Trophoblast cell (in vitro differentiated cells and primary cell): ENCODE measurements at places on chromosomes 4 and X.

- H3K36me3 ChIP-seq: no peaks in the 10 kb centered on the region
- no peaks in the 10 kb centered on the region for H3K27me3 ChIP-seq
- peaks cover 2% of the 10 kb centered on the region for H3K4me1 ChIP-seq
- H3K27ac ChIP-seq: no peak overlapping the region
- no peak for DNase-seq
Measured at GRCh38 chr4:165204462-165204830, 2.9 kb upstream of the KLHL2 start.

DNA sequence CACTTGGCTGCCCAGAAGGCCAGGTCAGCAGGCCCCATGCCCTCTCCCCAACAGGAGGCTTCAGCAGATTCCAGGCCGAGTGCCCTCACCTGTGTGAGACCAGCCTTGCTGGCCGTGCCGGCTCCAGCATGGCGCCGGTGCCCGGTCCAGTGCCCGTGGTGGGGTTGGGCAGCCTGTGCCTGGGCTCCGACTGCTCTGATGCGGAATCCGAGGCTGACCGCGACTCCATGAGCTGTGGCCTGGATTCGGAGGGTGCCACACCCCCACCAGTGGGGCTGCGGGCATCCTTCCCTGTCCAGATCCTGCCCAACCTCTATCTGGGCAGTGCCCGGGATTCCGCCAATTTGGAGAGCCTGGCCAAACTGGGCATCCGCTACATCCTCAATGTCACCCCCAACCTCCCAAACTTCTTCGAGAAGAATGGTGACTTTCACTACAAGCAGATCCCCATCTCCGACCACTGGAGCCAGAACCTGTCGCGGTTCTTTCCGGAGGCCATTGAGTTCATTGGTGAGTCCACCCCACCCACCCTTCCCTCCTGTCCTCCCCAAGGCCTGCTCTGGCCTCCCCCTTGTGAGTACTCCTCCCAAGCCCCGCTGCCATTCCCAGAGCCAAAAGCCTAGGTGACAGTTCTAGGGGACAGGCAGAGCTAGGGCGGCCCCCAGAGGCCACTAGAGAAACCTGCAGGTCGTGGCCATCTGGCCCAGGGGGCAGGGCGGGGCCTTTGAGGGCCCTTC, 2.3 kb downstream of the DUSP9 start:
- H3K27ac ChIP-seq: no peak overlapping the region
- peaks cover 34% of the 10 kb centered on the region for H3K27me3 ChIP-seq
- peaks cover 5% of the 10 kb centered on the region for H3K4me1 ChIP-seq
- H3K36me3 ChIP-seq: no peaks in the 10 kb centered on the region
- peak; percentile 57 for DNase-seq

DNA sequence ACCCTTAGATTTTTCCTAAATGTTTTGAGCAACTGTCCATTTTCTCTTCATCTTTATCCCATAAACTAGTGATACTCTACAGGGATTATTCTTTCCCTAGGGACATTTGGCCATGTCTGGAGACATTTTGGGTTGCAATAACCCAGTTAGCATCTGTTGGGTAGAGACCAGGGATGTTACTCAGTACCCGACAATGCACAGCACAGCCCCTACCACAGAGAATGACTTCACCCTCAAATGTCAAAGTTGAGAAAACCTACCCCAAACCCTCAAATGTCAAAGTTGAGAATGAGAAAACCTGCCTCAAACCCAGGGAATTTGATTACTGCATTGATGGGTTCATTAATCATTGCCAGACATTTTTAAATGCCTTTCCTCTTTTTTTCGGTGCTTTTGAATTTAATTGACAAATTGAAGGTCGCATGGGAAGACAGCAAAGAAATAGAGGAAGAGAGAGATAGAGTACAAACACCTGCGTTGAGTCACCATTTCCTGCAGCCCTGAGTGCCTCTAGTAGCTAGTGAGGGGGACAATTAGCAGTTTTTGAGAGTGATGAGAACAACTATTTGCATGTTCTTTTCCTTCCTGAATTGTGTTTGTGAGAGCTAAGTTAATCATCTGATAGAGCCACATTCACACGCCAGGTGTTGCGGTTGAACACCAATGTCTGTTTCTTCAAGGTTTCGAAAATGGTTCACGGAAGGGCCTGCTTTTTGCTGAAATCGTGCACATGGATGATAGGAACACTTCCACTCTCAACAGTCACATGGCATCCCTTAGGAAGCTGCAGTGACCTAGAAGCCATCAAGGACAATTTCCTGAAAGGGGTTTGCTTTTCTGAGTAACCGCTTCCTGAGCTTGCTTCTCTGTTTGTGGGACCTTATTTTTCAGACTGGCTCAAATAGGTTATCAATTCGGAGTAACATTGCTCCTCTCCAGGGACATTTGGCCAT, 203.9 kb upstream of the VCX3A start:
- no peak overlapping the region for H3K4me3 ChIP-seq
- DNase-seq: no peak
- H3K27ac ChIP-seq: no peak overlapping the region
- H3K36me3 ChIP-seq: no peaks in the 10 kb centered on the region
- H3K4me1 ChIP-seq: no peaks in the 10 kb centered on the region

GRCh38 chr4:171896426-171896825, 83.2 kb downstream of the GALNTL6 start:
- no peaks in the 10 kb centered on the region for H3K4me1 ChIP-seq
- H3K36me3 ChIP-seq: no peaks in the 10 kb centered on the region
- no peak overlapping the region for H3K4me3 ChIP-seq
- H3K27ac ChIP-seq: no peak overlapping the region
- DNase-seq: no peak

DNA sequence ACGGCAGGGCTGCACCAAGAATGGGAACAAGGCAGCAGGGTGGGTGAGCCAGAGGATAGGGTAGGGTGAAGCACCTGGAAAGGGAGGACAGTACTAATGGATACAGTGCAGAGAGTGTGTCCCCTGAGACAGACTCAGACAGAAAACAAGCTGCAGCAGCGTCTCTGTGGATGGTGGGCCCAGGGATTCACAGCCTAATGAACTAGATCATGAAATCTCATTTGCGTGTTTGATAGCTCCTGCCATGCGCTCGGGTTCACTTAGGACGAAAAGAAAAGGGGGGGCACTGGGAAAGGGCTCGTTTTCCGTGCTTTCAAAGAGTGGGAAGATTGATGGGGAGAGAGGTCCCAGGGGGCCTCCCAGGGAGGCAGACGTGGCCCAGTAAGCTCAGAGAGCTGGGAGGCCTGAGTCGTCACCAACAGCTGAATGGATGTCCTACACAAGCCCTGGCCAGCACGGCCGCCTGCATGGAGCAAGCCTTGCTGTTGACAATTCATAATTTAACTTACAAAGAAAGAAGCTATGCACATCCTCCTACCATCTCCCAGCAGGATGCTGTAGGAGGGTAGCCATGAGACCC, 446.9 kb downstream of the BCOR start:
- DNase-seq: no peak
- H3K36me3 ChIP-seq: no peaks in the 10 kb centered on the region
- no peak overlapping the region for H3K27ac ChIP-seq
- H3K27me3 ChIP-seq: peaks cover 8% of the 10 kb centered on the region

DNA sequence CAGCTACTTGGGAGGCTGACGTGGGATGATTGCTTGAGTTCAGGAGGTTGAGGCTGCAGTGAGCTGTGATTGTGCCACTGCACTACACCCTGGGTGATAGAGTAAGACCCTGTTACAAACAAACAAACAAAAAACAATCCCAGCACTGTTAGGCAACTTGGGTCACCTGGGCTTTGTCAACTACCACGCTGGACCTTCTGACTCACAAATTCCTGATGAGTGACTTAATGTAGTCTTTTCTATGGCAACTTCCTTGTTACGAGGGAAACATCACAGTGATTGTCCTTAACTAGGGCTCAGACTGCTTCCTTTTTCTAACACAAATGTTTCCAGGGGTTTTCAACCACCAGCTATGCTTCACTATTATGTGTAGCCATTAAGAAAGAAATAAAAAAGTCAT, 128.8 kb upstream of the GPC4 start:
- H3K4me1 ChIP-seq: peaks cover 11% of the 10 kb centered on the region
- peak overlapping the region; percentile 75 for H3K27ac ChIP-seq
- H3K36me3 ChIP-seq: peaks cover 1% of the 10 kb centered on the region
- DNase-seq: peak; percentile 76

GRCh38 chrX:102517326-102517725, 787 bp upstream of the TMSB15A start:
- peak; percentile 12 for DNase-seq
- H3K36me3 ChIP-seq: no peaks in the 10 kb centered on the region
- H3K4me1 ChIP-seq: no peaks in the 10 kb centered on the region
- H3K4me3 ChIP-seq: no peak overlapping the region

DNA sequence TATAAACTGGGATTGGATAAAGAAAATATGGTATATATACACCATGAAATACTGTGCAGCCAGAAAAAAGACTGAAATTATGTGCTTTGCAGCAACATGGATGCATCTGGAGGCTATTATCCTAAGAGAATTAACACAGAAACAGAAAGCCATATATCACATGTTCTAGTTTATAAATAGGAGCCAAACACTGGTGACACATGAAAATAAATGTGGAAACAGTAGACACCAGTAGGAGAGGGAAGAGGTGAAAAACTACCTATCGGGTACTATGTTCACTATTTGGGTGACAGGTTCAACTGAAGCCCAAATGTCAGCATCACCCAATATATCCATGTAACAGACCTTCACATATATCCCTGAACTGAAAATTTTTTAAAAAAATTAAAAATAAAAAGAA, 725.1 kb downstream of the C4orf33 start:
- no peak for DNase-seq
- no peaks in the 10 kb centered on the region for H3K36me3 ChIP-seq
- no peak overlapping the region for H3K27ac ChIP-seq
- no peak overlapping the region for H3K4me3 ChIP-seq

GRCh38 chr4:93513851-93514250, 314.7 kb upstream of the ATOH1 start:
- DNase-seq: no peak
- no peaks in the 10 kb centered on the region for H3K4me1 ChIP-seq
- no peaks in the 10 kb centered on the region for H3K36me3 ChIP-seq
- H3K27ac ChIP-seq: no peak overlapping the region
- no peaks in the 10 kb centered on the region for H3K27me3 ChIP-seq
- no peak overlapping the region for H3K4me3 ChIP-seq

DNA sequence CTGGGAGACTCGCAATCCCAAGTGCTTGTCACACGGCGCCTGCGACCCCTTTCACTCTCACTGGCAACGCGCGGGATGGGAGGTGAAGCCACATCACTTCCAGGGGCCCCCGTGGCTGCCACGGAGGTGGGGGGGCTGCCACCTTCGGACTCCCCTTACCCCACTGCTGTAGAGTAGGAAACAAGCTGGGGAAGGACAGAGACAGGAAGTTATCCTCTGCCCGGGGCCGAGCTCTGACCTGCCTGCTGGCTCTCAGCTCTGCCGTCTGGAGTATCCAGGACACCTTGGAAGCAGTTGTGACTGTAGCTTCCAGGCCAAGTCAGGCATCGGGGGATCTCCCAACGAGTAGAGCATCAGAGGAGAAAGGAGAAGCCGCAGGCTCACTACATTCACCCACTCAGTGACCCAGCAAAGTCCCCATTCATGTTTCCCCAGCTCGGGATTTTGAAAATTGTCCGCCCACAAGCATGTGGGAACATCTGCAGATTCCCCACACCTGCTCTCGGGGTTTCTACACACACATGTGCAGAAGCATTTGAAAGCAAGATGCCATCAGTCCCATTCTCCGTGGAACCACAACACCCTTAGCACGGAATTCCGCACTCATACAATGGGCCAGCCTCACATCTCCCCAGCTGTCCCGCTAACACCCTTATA, 10.8 kb downstream of the PDZD4 start:
- H3K4me3 ChIP-seq: no peak overlapping the region
- H3K36me3 ChIP-seq: no peaks in the 10 kb centered on the region
- no peaks in the 10 kb centered on the region for H3K27me3 ChIP-seq
- no peak overlapping the region for H3K27ac ChIP-seq
- DNase-seq: no peak

DNA sequence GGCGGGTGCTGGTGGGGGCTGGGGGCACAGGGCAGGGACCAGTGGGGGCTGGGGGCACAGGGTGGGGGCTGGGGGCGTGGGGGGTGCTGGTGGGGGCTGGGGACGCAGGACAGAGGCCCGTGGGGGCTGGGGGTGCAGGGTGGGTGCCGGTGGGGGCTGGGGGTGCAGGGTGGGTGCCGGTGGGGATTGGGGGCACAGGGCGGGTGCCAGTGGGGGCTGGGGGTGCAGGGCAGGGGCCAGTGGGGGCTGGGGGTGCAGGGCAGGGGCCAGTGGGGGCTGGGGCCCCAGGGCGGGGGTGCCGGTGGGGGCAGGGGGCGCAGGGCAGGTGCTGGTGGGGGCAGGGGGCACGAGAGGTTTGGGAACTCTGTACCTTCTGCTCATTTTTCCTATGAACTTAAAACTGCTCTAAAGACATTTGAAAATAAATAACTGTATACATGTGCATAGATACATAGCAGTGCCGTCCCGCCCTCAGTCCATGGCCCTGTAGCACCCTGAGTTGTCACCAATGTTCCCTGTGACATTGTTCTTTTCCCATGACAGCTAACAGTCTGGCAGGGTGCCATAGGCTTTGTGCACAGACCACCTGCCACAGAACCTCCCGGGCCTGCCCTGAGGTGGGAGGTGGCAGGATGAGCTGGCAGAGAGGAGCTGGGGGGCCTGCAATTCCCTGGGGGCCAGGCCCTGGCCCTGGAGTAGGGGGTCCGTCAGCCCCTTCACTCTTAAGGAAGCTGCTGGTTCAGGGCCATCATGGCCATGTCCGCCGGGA, 35.6 kb upstream of the ADRA2C start:
- H3K27ac ChIP-seq: no peak overlapping the region
- H3K4me1 ChIP-seq: no peaks in the 10 kb centered on the region
- H3K36me3 ChIP-seq: no peaks in the 10 kb centered on the region
- peaks cover 1% of the 10 kb centered on the region for H3K27me3 ChIP-seq
- no peak for DNase-seq
- H3K4me3 ChIP-seq: no peak overlapping the region

- H3K4me3 ChIP-seq: no peak overlapping the region
- no peak for DNase-seq
- H3K27ac ChIP-seq: no peak overlapping the region
- no peaks in the 10 kb centered on the region for H3K4me1 ChIP-seq
Measured at GRCh38 chr4:73208376-73208775, 50.2 kb downstream of the ANKRD17 start.

GRCh38 chr4:3021627-3022026, 52.7 kb downstream of the HTT-AS start:
- no peaks in the 10 kb centered on the region for H3K36me3 ChIP-seq
- H3K27me3 ChIP-seq: no peaks in the 10 kb centered on the region
- no peak overlapping the region for H3K4me3 ChIP-seq
- H3K4me1 ChIP-seq: no peaks in the 10 kb centered on the region
- DNase-seq: no peak
- H3K27ac ChIP-seq: no peak overlapping the region

GRCh38 chr4:113080624-113081023, 31.2 kb downstream of the ANK2 start:
- H3K27ac ChIP-seq: no peak overlapping the region
- H3K27me3 ChIP-seq: no peaks in the 10 kb centered on the region
- no peak for DNase-seq
- H3K4me1 ChIP-seq: no peaks in the 10 kb centered on the region

DNA sequence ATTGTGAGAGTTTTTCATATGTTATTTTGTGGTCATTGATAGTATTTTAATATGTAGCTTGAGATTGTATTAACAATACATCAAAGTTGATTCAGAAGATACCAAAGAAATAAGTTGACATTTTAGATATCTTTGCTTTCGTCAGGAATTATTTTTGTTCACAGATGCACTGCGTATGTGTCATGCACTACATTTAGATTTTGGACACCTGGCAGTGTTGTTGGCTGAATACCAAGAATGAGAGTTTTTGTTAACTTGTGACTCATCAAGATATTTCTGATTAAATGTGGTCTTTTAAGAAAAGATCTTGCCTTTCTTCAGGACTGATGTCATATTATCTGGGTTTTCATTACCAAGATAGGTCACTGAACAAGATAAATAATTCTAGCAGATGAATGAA, 633.4 kb downstream of the CENPC start:
- no peak for DNase-seq
- H3K4me3 ChIP-seq: no peak overlapping the region
- no peaks in the 10 kb centered on the region for H3K36me3 ChIP-seq
- no peaks in the 10 kb centered on the region for H3K4me1 ChIP-seq
